ENCODE measurements at places on chromosomes 3 and 15. TPM values are rescaled to one million over a fixed set of nuclear protein-coding genes. Genes with fewer than 3 reads are reported as not detected.

DNA sequence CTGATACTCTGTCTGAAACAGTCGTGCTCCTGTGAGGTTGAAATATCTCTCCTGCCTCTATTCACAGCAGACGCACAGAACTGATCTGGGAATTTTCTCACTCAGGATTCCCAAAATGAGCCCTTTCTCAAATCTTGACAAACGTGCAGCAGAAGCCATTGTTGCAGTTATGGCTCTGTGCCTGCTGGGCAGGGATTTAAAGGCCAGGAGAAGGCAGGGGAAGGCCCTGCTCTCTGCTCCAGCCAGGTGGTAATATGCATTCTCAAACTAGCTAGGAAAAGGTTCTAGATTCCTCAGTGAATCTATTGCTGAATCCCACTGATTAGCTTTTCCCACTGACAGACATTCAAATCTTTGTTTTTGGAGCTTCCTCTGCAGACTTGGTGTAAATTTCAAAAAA lies 2.2 kb downstream of the MINAR1 start:
- DNase-seq, result no peak

Gene ZBTB47
- total RNA-seq, result 30.5 TPM

GRCh38 chr15:98720031-98720430 lies 71.7 kb downstream of the IGF1R start:
- DNase-seq, result no peak

DNA sequence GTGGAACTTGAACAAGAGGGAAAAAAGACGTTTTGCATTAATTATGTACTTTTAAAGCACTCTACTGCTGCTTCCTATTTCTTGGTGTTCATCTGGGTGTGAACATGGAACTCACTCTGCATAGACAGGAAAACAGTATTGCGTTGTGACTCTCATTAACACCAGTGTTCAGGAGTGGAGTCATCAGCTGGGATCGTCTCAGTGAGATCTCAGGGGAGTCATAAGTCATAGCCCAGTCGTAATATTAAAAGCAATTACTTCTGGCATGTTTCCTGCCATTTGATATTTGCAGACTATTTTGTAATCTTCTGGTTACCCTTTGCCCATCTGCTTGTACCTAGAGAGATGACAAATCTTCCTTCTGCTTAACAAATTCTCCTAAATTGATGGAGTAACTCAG lies 462.0 kb upstream of the ATP11B start:
- DNase-seq, result no peak

Gene FBXL22
- not detected for total RNA-seq

DNA sequence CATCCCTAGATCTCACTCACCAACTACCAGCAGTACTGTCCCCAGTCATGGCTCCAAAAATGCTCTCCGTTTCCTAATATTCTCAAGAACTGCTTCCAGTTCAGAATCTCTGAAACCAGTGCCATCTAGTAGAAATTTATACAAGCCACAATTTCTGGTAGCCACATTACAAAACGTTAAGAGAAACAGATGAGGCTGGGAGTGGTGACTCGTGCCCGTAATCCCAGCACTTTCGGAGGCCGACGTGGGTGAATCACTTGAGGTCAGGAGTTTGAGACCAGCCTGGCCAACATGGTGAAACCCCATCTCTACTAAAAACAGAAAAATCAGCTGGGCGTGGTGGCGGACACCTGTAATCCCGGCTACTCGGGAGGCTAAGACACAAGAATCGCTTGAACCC lies 78.4 kb upstream of the RAD18 start:
- DNase-seq, result no peak

DNA sequence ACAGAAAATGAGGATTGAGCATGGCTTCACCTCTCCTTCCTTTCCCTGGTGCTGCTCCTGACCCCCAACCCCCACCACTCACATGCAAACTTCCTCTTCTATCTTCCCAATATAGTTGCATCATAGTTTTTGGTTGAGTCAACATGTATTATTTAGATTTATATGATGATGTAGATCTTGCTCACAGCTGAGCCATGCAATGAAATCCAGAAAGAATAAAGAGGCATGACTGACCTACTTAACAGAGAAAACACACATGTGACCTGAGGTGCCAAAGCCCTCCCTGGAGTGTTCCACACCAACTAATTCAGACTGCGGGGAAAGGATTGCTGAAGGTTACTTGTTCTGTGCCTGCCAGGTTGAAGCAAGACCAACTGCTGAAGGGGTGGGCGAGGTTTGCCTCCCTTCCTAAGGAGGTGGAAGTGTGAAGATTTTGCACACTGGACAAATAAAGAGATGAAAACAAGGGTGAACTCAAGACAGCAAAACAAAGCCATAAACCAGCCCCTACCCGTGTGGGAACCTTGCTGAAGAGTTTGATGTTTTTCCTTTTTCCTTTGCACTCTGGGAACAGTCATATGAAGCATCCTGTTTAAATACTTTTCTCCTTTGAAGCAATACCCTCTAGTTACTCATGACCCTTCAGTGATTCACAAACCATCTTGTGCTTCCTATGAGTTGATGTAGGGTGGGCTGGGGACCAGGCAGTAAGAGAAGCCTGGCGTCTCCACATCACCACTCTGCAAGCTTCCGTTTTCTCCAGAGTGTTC lies 155.2 kb upstream of the UBE2E1 start:
- DNase-seq, result no peak

Gene PLCL2
- 39.6 TPM for total RNA-seq

GRCh38 chr15:32864051-32864450 lies 146.2 kb downstream of the GREM1 start:
- DNase-seq, result no peak

Gene BHLHE40
- 37.0 TPM for total RNA-seq

Gene FOXB1
- not detected for total RNA-seq

Gene SEMA5B
- not detected for total RNA-seq

- no peak for DNase-seq
Observed at GRCh38 chr3:118267588-118267987, 767.1 kb downstream of the IGSF11 start.

GRCh38 chr15:38215707-38216106 lies 36.9 kb upstream of the SPRED1 start:
- no peak for DNase-seq

GRCh38 chr3:88385090-88385489 lies 235.3 kb downstream of the C3orf38 start:
- DNase-seq, result no peak

Gene MOBP
- not detected for total RNA-seq

Gene BMF
- 98.2 TPM for total RNA-seq

DNA sequence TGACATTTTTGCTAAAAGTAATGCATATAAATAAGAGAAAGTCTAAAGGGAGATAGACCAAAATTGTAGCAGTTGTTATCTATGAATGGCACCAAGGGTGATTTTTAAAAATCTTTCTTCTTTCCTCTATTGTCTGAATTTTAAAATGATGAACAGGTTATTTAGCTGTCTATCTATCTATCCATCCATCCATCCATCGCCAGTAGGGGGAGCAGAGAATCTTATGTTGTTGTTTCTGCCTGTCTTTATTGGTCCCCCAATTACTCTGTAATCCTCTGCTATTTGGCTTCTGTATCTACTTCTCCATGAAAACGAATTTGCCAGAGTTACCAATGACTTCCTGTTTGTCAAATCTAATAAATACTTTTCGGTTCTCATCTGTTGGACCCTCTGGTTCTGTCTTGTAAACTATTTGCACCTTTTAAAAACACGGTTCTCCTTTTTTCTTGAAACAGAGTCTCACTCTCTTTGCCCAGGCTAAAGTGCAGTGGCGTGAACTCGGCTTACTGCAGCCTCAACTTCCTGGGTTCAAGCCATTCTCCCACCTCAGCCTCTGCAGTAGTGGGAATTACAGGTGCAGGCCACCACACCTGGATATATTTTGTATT lies 86.0 kb downstream of the ECT2 start:
- peak; percentile 25 for DNase-seq

DNA sequence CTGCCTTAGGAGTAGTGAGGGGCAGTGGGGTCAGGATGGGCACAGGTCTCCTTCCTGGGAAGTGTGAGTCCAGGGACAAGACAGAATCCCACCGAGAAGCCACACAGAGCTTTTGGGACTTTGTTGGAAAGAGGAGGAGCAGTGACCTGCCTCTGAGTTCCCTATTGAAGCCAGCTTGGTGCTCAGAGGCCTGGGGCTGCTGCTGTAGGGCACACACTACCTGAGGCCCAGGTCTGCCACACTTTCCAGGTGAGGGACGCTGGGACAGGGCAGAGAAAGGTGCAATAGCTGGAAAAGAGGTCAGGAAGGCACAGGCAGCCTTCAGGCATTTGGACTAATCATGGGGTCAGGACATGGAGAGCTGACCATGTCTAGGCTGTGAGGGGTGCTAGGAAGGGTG lies 67.7 kb downstream of the SCN5A start:
- peak; percentile 24 for DNase-seq

DNA sequence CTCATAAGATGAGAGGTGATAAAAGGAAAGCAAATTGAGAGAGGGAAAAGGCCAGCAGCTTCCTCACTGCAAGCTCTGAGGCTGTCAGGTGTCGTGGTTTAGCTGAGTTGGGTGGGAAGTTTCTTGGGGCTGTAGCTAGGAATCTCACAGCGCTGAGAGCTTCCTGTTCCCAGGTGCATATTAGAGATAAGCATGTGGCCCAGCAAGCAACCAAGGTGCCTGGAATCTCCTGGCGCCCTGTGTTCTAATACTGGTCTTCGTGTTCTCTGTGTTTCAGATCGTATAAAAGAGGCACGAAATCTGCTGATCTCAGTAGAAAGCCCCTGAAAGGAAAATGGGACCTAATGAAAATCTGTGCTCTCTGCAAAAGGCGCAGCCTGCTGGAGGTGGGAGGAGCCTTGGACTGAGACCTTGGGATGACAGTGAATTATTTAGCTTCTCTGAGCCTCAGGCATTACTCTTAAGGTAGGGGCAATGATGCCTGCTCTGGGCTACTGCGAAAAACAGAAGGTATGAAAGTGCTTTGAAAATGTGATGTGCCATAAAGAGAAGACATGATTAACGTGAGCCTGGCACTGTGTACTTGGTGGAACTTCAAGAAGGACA lies 499.9 kb downstream of the TBL1XR1 start:
- DNase-seq, result no peak

DNA sequence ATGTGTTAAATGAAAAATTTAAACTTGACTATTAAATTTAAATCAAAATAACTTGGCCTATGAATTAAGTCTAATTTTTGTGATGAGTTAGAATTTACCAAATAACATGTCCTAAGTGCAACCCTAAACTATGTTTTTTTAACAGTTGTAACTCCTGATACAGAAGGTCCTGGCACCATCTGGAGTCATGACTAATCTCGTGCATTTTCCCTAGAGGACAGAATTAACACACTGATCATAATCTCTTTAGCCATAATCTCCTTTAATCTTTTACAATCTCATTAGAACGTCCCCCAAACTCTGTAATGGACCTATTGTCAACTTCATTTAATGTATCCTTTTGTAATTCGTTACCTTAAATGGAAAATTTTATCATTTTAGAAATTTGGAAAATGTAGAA lies 100.6 kb downstream of the SUCNR1 start:
- no peak for DNase-seq

DNA sequence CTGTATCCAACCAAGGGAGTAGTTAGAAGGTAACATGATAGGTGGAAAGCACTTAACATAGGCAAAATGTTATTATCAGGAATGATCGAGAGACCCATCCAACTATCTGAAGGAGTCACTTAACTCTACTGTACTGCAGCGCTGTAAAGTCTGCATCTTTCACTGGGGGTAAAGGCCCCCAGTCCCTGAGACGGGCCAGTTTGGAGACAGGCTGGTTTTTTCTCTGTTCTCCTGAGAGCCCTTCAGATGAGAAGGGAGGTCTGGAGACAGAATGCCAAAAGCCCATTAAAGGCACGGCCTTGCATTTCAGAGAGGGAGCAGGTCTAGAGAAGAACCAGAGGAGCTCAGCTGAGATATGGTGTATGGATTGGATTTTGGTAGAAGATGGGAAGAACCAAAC lies 71.3 kb upstream of the CGNL1 start:
- DNase-seq, result no peak

GRCh38 chr3:88469216-88469615 lies 319.5 kb downstream of the C3orf38 start:
- DNase-seq, result no peak
